ENCODE measurements at places on chromosomes 7 and 10. TPM values are rescaled to one million over a fixed set of nuclear protein-coding genes. Genes with fewer than 3 reads are reported as not detected.

Gene PPP1R17
- not detected for total RNA-seq

Gene TUBAL3
- not detected for total RNA-seq

Gene H2AZ2
- total RNA-seq, result 162 TPM

Gene MYH16
- total RNA-seq, result 0.18 TPM

Gene CLEC5A
- not detected for total RNA-seq

Gene NKX2-3
- not detected for total RNA-seq

DNA sequence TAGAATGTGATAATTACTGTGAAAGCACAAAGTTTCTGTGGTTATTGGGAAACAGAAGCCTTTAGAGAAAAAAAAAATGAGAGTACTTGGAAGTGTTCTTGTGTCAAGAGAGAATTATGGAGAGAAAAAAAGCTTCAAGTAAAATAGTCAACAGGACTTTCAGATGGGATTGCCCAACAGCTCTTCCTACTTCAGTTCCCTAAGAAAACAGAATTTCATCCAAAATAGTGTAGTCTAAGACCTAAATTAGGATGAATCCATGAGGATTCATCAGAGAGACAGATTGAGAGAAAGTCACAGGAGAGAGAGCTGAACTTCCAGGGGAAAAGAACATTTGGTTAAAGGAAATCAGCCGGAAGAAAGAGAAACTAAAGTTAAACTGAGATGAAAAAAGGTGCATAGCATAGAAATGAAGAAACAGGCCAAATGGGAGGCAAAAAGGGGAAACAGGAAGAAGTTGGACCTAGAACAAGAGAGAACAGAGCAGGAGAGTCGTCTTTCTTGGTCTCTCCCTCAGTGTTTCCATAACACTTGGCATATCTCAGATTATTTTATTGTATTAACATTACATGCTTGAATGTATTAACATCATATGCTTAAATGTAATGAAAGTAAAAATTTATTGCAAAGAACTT, 2.5 kb downstream of the SCIN start:
- no peak for DNase-seq

GRCh38 chr7:55567571-55567970, 4.7 kb downstream of the VOPP1 start:
- DNase-seq, result no peak

- DNase-seq, result peak; percentile 89
These were observed 246.2 kb downstream of the CCDC7 start for GRCh38 chr10:32692174-32692573.

- DNase-seq, result no peak
These were observed 57.6 kb downstream of the USP6NL start for GRCh38 chr10:11553773-11554381.

DNA sequence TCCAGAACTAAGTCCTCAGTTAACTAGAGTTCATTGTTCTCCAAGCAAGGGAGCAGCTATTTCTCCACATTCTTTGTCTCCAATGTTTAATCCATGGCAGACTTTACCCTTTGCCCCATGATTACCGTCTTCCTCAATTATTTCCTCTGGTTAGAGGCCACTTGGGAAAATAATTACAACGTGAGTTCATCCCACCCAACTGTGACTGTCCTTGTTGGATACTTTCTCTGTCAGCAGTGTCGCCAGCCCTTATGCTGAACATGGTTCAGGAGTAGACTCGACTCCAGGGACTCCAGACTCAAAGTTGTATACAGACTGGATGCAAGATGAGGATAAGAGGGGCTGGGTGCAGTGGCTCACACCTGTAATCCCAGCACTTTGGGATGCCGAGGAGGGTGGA, 17.1 kb upstream of the SEPHS1 start:
- DNase-seq, result no peak

DNA sequence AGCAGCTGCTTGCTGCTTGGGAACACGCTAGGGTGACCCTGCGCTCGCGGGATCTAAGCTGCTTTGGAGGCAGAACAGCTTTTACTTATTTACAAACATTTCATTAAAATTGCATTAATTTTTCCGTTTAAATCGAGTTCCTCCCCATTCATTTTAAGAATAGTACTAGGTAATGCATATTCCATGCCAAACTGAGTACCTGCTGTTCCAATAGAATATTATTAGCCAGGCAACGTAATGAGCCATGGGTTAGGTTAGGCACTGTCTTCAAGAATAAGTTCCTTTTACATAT, 860 bp downstream of the EXOC6 start:
- DNase-seq, result peak; percentile 30

GRCh38 chr7:79872176-79872575, 262.5 kb upstream of the GNAI1 start:
- DNase-seq, result no peak

DNA sequence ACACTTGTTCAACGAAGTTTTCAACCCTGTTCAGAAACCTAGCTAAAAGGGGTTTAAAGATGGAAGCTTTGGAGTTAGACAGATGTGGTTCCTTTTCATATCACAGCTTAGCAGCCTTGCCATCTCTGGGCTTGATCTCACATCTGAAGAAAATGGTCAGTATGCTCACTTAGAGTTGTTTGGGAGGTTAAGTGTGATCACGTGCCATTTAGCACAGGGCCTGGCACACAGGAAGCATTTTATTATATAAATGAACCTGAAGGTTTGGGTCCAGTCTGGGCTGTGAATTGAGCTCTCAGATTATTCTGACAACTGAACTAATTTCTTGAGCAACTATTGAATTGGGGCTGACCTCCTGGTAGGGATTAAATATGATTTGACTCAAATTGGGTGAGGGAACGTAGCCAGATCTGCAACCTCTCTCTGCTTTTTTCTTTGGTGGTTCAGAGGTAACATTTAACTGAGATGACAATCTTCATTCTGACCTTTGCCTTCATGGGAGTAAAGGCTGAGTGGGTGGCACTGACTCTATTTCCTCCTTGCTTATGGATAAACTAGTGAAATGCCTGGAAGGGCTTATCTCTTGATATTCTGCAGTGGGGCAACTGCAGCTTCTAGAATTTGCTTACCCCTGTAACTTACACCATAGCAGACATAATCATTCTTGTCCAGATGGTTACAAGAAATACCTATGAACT, 10.2 kb upstream of the HKDC1 start:
- no peak for DNase-seq

- no peak for DNase-seq
These were observed 260.3 kb upstream of the TCERG1L start for GRCh38 chr10:131571865-131572264.

- DNase-seq, result no peak
These were observed 2.7 kb upstream of the ZNF804B start for GRCh38 chr7:88756802-88757201.

GRCh38 chr7:98788966-98789365, 80.8 kb downstream of the TMEM130 start:
- DNase-seq, result no peak

- peak; percentile 15 for DNase-seq
These were observed 97.8 kb downstream of the AGMO start for GRCh38 chr7:15463801-15464666.

- peak; percentile 45 for DNase-seq
These were observed 744 bp downstream of the FRAT2 start for GRCh38 chr10:97333601-97334369.

DNA sequence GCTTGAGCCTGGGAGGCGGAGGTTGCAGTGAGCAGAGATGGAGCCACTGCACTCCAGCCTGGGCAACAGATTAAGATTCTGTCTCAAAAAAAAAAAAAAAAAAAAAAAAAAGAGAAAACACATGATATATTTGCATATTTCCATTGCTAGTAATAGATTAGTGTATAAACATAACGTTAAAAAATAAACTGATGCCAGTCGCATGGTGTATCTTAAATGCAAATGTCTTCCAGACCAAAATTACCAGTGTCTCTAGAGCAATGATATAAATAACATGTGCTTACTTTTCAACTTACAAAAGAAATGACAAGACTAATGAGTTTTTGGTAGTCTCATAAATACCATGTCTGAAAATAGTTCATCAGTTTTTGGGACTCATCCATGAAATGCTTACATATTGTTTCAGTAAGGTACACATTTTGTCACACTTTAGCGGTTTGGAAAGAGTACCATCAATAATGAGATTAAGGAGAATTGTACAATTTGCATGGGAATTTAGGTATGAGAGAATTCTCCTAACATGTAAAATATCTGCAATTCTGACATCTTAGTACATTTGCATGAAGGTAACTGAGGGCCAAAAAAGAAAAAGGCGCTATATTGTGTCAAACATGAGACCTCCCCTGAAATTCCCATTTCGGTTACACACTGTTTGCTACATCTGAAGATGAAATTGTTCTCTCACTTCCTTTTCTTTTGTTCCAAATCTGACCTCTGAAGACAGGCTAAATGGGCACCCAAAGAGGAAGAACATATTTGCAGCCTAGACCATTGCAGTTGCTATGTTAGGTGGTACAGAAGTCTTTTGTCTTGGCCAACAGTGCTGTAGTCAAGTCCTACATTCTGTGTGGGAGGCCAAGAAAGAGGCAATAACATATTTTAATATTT, 51.5 kb upstream of the PIP4K2A start:
- no peak for DNase-seq

DNA sequence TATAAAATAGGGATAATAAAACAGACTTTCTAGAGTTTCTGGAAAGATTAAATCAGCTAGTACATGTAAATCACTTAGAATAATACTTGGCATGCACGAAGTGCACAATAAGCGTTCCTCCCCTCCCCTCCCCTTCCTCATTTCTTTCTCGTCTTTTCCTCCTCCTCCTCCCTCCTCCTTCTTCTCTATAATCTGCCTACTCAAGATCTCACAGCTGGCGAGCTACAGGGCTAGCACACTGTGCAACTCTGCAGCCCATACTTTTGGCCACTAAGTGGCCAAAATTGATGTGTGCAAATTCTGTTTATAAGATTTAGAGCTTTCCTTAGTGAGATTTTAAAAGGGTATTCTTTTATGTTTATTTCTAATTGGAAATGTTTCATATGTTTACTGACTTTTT, 565.3 kb downstream of the PHTF2 start:
- no peak for DNase-seq

All from IMR-90 (cell line).